ENCODE measurements at places on chromosomes 7 and 10. TPM values are rescaled to one million over a fixed set of nuclear protein-coding genes. Genes with fewer than 3 reads are reported as not detected.

TMEM236 gene
- total RNA-seq: 0.52 TPM

GIMAP8 gene
- total RNA-seq: 5.4 TPM

PRKG1 gene
- 18.9 TPM for total RNA-seq

LIPN gene
- total RNA-seq: not detected

HTR5A gene
- total RNA-seq: not detected

ZSCAN21 gene
- total RNA-seq: 20.2 TPM

EPDR1 gene
- total RNA-seq: 17.6 TPM

PRF1 gene
- 2.1 TPM for total RNA-seq

COL1A2 gene
- total RNA-seq: 107 TPM

AGMO gene
- total RNA-seq: not detected

AS3MT gene
- 4.0 TPM for total RNA-seq

DNA sequence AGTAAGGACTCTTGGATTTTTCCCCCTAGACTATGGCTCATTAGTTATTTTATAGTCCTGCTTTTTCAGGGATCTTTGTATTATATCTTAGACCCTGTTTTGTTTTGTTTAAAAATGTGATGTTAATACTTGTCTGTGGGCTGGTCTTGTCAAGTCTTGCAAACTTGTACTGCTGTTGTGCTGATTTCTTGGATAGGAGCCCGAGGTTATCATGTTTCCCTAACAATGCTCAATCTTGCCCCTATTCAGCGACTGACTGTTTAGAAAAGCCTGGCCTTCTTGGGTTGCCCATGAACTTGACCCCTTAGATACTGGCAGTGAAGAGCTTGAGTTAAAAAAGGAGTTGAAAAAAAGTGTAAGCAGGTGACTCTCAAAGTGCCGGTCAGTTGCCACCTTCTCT, 115.7 kb downstream of the KIAA1217 start:
- no peak for DNase-seq

DNA sequence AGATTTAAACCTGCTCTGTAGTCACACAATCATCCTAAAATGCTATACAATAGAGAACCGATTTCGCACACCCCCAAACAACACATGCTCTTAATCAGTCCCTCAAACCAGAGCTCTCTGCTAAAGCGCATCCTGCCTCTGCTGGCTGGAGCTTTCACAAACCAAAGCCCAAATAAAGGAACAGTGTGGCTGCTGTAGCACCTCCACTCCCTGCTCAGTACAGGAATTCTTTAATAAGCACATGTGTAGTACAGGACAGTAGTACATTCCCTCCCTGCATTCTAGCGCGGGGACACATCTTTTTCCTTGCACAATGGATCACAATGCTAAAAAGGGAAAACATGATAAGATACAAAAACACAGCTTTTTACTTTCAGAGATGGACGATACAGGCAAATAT, 684.6 kb downstream of the MAGI2 start:
- DNase-seq: no peak

DNA sequence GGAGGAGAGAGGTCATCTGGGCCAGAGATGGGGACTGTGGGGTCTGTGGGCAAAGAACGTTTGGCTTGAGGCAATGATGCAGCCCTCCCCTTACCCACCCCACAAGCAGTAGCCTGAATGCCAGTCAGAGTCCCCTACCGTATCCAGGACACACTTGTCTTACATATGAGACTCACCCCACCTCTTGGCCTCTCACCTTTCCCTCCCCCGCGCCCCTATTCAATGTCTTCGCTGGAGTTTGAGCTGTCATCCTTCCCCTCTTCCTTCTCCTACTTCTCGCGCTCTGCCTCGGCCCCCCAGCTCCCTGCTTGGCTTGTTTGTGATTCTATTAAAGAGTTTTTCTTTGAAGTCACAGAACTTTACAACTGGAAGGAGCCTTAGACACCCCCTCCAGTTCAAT, 8.9 kb downstream of the PRRT4 start:
- no peak for DNase-seq

DNA sequence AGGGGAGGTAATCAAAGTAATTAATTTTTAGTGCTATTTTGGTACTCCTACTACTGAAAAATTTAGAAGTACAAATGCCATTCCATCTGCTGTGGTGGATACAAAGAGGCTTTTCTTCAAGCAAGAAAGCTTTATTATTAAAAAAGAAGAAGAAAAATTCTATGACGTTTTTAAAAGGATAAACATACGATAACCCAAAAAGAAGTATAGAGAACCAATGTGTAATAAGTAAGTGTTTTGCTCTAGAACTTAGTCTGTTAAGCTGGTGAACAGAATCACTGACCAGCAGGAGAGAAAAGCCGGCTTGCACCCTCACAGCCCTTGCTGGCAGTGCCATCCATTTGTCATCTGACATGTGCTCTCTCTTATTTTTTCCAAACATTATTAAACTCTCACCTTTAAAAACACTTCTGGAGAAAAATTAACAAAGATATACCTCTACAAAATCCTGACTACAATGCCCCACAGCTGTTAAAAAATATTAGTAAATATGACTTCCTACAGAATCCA, 81.5 kb downstream of the SRPK2 start:
- DNase-seq: no peak

DNA sequence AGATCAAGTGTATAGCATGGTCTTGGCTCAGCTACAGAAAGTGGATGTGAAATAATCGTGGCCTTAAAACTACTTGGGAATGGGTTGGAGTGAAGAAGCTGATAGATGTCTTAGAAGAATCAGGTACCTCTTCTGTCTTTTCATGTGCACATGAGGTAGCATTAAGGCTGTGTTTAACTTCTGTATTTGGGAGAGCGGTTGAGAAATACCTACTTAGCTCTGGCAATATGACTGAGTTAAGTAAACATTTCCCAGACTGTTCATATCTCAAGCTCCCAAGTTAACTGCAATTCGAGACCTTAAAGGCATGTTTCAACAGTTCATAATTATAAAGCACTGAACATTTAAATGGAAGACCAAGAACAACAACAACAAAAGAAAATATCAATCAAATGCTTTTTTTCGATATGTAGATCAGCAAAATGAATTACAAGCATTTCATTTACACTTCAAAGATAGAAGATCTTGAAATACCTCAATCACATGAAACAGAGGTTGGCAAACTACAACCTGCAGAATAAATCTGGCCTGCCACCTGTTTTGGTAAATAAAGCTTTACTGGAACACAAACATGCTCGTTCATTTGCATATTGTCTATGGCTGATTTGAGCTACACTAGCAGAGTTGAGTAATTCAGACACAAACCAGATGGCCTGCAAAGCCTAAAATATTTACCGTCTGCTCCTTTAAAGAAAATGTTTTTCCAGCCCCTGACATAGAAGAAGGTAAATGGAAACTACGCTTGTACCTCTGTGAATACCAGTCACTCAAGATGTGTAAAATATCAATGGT, 337.1 kb upstream of the GLI3 start:
- DNase-seq: no peak

- no peak for DNase-seq
Measured at GRCh38 chr10:49157229-49157628, 23.4 kb upstream of the FAM170B start.

GRCh38 chr7:83697804-83698530, 49.0 kb upstream of the SEMA3E start:
- no peak for DNase-seq

DNA sequence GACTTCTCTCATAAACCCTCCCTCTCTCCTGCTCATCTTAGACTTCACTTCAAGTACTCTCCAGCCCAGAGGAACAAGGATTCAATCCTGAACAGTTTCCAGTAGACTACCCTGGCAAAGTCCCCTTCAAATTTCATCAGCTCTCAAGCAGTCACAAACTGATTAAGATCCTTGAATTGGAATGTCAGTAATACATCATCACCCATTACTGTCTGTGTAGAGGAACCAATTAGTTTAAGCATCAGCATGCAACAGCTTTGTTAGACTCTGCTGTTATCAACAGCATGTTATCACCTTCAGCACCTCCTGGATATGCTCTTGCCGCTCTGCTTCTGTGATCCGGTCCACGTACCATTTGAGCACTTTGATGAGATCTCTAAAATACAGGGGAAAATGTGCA, 307.0 kb upstream of the IMMP2L start:
- no peak for DNase-seq

DNA sequence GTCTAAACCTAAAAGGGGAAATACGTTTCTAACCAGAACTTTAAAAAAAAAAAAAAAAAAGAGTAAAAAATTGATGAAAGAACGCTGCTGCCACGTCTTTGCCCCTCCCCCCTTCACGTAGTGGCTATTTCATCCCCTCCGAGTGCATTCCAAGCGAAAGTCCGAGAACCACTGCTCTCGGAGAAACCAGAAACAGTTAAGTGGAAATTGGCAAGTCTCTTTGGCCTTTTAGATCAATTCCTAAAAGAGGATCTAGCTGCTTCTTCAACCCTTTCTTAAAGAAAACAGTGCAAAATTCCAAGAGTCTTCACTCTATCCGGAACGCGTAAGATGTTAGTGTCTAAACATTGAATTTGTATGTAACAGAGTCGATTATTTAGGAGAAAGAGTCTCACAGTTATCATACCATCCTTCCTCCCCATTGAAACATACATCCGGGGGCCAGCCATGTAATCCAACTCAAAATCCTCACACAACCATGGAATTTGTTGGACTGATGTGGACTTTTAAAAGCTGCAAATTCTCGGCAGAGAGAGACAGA, 1.1 kb downstream of the P4HA1 start:
- peak; percentile 44 for DNase-seq

DNA sequence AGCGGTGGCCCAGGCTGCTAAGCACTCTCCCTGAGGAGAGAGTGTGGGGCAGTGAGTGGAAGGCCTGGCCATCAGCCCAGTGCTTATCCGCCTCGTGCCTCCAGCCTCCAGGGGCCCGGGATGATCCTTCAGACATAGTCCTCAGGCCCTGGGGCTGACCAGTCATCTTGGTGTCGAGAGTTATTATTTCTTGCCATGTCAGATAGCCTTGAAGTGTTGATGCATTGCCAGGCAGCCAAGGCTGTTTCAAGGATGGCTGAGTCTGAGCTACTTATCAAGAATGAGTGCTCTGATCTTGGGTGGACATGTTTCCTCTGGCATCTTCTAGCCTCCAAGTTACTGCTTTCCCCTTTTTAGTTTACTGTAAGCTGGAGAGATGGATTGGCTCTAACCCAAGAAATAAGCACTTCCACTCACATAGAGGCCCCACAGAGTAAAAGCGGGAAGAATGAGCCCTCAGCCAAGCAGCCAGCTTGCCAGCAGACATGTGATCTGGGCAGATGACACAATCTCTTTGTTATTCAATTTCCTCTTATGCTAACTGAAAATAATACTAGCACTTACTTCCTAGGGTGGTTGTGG, 136.5 kb upstream of the NAMPT start:
- DNase-seq: peak; percentile 36

GRCh38 chr7:11742496-11742895, 89.5 kb downstream of the THSD7A start:
- DNase-seq: no peak

GRCh38 chr7:157483971-157484410, 147.2 kb downstream of the DNAJB6 start:
- no peak for DNase-seq

GRCh38 chr10:86393862-86394455, 27.4 kb upstream of the GRID1 start:
- no peak for DNase-seq

GRCh38 chr7:26580711-26581110, 283.7 kb downstream of the SKAP2 start:
- no peak for DNase-seq

DNA sequence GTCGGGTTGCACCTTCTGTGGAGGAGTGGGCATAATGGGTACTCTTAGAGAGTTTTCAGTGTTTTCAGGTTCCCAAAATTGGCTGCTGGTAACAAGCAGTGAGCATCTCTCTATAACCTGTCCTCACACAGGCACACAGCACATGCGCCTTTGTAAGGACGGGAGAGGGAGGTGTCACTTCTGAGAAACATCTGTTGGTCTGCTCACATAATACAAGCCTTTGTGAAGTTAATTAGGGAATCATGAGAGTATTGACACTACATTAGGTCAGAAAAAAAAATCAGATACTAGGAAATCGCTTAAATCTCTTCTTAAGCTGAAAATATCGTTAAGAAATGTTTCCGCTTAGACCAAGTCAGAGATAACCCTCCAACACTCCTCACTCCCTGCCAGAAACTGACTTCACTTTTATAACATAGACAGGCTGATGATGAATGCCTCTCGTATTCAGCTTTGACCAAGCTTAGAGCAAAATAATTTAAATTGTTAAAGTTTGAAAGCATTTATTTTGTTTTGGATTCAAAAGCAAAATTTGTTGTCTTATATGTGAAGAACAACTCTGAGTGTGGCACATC, 769.7 kb downstream of the TNS3 start:
- no peak for DNase-seq

DNA sequence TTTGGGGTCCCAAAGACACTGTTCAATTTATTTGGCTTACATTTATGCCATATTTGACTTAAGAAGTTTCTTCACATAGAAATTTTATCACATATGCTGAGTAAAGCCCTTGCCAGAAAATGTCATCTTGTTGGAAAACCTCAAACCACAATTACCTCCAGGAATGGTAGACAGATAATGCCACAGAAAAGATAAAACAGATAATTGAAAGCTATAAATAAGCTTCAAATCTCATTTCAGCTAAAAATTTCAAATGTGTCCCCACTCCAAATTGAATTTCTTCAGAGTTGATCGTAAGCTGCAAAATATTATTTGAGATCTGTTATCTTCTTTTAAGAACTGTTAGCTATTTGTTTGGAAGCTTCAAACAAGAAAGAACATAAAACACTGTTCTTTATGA, 176.4 kb upstream of the PTN start:
- DNase-seq: no peak

DNA sequence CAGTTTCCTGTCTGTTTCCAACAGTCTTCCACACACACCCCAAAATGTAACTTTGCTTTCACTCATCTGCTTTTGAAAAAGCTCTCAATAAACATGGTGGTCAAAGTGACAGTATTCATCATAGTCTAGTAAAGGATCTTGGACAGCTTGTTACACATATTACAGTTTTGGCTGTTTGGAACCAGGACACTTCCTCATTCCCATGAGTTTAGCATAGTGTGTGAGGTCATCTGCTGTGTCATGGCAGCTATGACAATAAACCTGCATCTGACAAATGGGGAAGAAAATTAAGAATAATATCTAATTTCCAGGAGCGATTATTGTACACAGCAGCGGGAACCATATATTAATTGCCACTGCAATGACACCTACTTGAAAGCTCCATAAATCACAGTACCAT, 184.3 kb upstream of the SLC26A5 start:
- DNase-seq: no peak

DNA sequence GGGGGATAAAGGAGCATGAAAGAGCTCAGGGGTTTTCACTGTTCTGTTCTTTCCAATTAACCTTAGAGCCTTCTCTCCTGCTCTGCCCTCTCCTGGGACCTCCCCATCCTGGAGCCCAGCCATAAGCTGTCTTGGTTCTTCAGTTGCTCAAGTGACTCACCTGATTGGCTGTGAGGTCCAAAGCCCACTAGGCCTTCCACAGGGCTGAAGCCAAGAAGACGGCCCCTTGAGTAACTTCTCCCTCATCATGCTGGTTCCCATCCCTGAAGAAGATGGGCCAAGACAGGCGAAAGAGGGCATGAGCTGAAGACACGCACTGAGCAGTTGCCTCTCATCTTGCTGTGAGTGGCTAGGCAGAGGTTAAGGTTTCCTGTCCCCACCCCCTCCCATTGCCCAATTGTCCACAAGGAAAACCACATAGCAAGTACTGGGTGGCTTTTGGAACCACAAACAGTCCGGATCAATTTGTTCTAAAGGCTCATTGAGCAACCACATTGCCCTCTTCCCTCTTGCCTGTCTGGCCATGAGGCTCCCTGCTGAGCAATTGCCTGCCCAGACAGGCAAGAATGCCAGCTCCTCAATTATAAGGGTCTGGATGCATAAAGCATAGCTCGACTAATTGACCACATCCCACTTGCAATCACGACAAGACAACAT, 43.9 kb upstream of the GPAM start:
- DNase-seq: no peak

GRCh38 chr10:68175949-68176348, 56.0 kb downstream of the ATOH7 start:
- DNase-seq: no peak

Data from body of pancreas (tissue), 4 donors.